ENCODE measurements at places on chromosomes 7 and 10.

DNA sequence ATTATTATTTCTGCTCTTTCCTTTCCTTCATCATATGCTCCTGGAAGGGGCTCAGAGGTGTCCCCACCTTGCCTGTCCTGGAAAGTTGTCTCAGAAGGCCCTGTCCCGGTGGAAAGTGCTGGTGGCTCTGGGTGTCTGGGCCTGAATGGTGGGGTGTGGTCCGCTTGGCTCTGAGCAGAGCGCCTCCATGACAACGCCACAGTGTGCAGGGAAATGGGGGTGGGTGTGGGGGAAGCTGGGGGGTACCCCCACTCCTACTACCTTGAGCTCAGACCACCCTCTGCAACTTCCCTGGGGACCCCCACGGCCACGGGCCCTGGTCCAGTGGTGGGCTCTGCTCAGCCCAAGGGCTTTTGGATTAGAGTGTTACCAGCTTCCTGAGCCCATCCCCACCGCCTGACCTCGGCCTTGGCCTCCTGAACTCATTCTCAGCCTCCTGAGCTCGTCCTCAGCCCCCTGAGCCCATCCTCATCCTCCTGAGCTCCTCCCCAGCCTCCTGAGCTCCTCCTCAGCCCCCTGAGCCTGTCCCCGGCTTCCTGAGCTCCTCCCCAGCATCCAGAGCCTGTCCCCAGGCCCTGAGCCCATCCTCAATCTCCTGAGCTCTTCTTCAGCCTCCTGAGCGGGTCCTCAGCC, 106.4 kb upstream of the FAM20C start:
- no peak for DNase-seq

DNA sequence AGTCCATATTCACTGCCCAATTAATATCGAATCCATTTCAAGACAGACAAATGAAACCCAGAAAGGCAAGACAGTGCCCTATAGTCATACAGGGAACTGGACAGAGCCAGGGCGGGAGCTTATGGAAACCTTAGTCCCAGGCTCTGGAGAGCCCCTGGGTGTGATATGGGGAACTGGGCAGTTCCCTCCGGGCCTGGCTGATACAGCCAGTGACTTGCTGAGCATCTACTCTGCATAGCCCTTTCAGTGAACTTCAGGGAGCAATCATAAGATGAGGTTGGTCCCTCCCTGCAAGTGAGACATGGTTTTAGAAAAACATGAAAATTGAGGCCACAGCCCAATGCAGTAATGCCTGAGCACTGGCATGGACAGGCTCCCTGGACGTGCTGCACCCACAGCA, 241.9 kb downstream of the GRID1 start:
- no peak for DNase-seq

DNA sequence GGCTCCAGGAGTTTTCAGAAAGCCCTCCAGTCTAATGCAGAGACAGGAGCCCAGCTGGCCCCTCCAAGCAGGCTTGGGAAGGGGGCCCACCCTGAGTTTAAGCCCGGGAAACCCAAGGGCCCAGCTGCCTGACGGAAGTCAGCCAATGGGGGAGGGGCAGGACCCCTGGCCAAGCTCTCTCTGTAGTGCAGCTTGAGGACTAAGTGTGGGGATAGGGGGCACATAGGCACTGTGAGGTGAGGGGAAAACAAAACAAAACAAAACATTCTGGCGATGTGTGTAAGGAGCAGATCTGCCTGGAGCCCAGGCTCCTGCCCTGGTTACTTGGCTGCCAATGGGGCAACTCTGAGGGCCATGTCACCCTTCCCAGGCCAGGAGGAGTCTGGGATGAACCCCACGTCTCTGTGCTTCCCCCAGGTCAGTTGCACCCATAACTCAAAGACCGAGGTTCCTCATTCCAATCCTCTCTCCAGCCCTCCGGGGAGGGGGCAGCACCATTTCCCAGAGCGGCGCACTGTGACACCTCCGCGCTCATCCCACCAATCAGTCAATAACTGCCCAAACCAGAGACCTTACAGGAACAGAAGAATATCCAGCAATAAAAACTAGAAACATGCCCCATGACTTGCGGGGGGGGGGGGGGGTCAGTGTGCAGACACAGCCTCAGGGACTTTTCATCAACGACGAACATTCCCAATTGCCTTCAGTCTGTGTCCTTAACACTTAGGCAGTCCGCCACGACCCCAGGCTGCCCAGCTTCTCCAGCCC, 1.7 kb downstream of the CXCL12 start:
- no peak for DNase-seq

GRCh38 chr7:69847921-69848612, 249.8 kb downstream of the AUTS2 start:
- DNase-seq, result no peak

GRCh38 chr7:103888603-103889153, 100.8 kb downstream of the RELN start:
- no peak for DNase-seq

DNA sequence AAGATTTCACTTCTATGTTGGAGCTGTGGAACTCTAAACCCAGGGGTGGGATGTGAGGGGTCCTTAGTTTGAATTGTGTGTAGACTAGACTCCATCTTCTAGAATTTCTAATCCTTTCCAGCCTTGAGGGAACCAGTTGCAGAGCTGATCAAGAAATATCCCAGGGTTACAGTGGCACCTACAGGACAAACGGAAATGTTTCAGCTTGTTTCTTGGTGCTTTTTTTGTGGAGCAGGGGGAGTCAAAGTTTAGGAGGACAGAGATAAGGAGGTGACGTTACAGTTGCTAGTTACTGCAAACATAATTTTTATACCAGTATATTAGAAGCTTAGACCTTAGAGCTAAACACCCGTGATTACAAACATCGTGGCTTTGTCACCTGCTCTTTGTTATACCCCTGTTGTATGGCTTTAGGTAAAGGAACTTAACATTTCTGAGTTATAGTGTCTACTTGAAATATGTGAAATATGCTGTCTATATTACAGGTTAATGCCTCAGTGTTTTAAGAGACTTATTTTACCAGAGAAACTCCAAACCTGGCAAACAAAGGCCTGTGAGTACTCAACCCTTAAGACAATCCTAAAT, 84.5 kb upstream of the DYNC1I1 start:
- DNase-seq, result peak; percentile 72

DNA sequence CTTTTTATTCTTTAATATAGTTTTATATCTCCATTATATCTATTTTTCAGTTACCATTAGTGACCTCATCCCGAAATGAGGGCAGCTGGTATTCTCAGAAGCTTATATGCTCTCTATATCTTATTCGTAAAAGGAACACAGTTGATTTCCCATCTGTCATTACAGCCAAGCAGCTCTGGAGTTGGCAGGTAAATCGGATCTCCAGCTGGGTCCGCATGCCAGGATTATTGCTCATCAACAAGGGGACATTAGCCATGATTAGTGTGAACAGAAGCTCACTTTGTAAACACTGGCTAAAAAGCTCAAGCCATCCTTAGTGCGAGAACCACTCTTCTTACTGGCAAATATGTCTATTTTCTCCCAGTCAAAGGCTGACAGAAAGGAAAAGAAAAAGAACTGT, 180.3 kb downstream of the NPSR1 start:
- DNase-seq, result peak; percentile 18

GRCh38 chr10:114548662-114549061, 109.4 kb downstream of the ABLIM1 start:
- peak; percentile 79 for DNase-seq

- DNase-seq, result no peak
Measured at GRCh38 chr7:155808549-155809331, 3.5 kb downstream of the SHH start.

GRCh38 chr7:27678617-27679260, 16.1 kb upstream of the HIBADH start:
- no peak for DNase-seq

DNA sequence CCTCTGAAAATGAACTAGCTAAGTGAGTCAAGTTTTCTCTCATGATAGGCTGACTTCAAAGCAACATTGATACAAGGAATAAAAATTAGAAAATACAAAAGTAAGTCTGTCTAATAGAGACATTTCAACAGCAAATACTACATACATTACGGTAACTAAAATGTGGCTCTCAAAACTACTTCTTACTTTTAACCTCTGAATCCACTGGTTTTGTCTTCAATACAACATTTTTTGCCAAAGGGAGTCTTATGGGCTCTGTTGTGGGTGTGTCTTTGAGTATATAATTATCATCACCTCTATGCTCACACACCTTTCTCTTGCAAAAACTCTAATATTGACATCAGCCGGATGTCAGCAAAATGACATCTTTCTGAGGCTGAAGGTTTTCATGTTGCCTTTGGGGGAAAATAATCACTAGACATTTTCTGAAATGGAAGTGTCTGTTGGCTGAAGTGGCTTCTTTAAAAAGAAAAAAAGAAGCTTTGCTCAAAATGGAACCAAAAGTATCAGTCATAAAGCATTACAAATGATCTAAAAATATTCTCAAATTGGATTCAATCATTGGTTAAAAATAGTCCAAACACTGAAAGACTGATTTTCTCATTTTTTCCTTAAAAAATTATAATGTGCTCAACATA, 41.8 kb upstream of the FAM133B start:
- no peak for DNase-seq

DNA sequence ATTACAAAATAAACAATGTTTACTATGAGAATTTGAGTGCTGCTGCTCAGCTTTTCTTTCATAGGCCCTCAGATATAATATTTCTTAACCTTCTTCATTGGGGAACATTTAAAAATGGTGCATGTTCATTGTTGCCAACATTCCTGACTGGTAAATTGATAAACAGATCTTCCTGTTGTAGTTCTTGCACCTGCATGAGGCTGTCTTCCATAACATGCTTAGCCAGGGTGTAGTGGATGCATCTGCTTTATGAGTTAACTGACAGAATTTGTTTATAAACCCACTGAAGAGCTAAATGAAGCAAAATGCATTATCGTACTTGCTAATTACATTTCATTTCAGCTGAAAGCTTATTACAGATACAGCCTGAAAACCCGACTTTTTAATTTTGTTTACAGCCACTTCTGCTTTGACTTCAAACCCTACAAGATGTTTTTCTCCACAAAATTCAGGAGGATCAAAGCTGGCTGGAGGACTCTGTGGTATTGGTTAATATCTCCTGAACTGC, 177.2 kb downstream of the SEM1 start:
- DNase-seq, result no peak

- DNase-seq, result peak; percentile 37
Measured at GRCh38 chr10:114932945-114933344, 5.0 kb upstream of the TRUB1 start.

GRCh38 chr10:129339191-129339590, 127.8 kb upstream of the MGMT start:
- no peak for DNase-seq

DNA sequence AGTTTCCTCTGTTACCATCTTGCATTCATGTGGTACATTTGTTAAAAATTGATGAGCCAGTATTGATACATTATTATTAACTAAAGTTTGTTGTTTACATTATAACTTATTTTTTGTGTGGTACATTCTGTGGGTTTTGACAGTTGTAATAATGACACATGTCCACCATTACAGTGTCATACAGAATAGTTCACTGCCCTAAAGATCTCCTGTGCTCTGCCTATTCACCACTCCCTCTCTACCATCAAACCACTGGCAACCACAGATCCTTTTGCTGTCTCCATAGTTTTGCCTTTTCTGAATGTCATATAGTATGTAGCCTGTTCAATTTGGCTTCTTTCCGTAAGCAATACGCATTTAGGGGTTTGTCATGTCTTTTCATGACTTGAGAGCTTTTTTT, 156.9 kb downstream of the PHF14 start:
- DNase-seq, result no peak

GRCh38 chr7:83677180-83677866, 28.4 kb upstream of the SEMA3E start:
- peak; percentile 95 for DNase-seq

- no peak for DNase-seq
Measured at GRCh38 chr7:4274286-4274685, 407.8 kb upstream of the FOXK1 start.

GRCh38 chr10:63798599-63799498, 277.6 kb downstream of the REEP3 start:
- peak; percentile 93 for DNase-seq

- peak; percentile 30 for DNase-seq
Measured at GRCh38 chr10:103192089-103192450, 1.0 kb downstream of the NT5C2 start.

- DNase-seq, result no peak
Measured at GRCh38 chr7:93165447-93165846, 17.3 kb upstream of the SAMD9L start.

DNA sequence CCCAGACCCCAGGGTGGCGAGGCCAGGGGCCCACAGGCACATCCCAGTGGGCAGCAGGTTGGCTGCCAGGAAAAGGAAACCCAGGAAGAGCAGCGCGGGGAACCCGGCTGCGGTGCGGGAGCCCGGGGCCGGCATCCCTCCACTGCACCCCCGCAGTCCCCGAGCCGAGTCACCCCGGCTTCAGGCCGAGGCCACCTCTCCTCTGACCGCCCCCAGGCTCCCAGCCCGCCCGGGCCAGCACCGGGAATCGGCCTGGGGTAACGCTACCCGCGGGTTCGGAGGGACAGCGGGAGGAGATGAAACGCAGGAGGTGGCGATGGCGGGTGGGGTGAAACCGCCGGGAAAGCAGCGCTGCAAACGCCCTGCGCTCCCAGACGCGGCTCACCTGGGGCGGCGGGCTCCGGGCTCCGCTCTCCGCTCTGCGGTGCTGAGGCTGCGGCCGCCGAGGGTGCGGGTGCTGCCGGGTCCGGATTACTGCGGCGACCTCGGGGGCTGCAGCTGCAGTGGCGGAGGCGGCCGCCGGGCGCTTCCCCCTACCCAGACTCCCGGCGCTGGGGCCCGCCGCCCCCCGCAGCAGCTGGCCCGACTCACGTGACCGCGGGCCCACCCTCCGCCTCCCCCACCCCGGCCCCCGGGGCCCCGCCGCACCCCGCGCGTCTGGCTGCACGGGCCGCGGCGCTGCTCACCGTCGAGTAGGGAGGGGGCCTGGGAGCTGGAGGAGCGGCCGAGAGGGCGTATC, at the start of gene SCRN1:
Gene SCRN1, minus strand, starts transcription at position 545 of the 739 bp plus-strand sequence. CDS start 20,734 bp downstream, outside the sequence.
- DNase-seq, result peak; percentile 34

DNA sequence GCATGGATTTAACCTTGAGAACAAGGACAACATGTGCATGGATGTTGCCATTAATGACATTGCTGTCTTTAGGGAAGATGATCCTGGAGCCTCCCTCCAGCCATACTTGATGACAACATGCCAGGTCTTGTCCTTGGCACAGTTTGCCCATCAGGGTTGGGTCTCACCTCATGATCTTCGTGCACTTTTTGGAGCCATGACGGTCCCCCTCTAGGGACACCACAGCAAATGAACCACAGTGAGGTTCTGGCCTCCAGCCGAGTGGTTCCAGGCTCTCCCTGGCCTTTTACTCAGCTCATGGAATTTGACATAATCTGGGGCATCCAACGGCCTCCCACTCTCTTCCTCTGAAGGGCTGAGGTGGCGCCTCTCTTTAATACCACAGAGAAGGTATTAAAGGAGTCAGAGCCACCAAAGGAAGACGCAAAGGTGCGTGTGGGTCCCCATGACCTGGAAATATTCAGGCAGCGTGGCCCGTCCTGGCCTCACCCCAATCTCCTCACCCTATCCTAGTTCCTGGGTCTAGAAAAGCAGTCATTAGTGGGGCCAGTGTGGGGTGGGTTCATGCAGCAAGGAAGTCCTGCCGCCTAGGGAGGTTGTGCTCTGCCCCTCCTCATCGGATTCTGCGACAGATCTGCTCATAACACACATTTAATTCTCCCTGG, 184.8 kb downstream of the CXCL12 start:
- DNase-seq, result no peak

Data from choroid plexus epithelial cell (primary cell).